Hematopoietic multipotent progenitor cell treated with erythropoietin and hydrocortisone succinate and interleukin-3 and kit ligand, for 4 days (in vitro differentiated cells): ENCODE measurements at places on chromosomes 1 and 21.

DNA sequence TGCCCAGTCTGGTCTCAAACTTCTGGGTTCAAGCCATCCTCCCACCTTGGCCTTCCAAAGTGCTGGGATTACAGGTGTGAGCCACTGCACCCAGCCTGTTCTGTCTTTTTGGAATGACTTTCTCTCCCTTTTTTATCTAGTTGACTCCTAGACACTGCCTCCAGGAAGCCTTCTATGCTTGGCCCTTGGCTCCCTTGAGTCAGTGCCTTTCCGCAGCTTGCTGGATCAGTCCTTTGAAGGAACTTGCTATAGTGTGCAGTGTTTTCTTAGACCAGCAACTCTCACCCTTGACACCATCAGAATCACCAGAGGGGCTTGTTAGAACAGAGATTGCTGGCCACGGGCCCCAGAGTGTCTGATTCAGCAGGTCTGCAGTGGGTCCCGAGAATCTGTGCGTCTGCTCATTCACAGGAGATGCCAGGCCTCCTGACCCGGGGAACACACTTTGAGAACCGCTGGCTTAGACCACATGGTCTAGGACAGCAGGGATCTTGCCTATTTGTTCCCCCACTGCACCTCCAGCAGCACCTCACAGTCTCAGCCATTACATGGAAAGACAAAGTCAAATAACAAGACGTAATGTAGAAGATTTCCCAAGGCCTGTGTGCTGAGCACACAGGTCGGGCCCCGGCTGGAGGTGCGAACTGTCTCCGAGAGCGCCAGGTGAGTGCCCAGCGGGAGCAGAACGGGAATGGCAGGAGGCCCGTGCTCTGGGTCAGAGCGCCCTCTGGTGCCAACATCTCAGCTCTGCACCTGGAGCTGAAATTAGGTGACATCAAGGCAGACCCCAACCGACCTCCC is 27.4 kb upstream of the CTPS1 start:
- peak; percentile 61 for DNase-seq

GRCh38 chr1:10662090-10662688 is 134.3 kb downstream of the CASZ1 start:
- no peak for DNase-seq

GRCh38 chr1:24939675-24940193 is 9.7 kb upstream of the RUNX3 start:
- DNase-seq, result no peak

DNA sequence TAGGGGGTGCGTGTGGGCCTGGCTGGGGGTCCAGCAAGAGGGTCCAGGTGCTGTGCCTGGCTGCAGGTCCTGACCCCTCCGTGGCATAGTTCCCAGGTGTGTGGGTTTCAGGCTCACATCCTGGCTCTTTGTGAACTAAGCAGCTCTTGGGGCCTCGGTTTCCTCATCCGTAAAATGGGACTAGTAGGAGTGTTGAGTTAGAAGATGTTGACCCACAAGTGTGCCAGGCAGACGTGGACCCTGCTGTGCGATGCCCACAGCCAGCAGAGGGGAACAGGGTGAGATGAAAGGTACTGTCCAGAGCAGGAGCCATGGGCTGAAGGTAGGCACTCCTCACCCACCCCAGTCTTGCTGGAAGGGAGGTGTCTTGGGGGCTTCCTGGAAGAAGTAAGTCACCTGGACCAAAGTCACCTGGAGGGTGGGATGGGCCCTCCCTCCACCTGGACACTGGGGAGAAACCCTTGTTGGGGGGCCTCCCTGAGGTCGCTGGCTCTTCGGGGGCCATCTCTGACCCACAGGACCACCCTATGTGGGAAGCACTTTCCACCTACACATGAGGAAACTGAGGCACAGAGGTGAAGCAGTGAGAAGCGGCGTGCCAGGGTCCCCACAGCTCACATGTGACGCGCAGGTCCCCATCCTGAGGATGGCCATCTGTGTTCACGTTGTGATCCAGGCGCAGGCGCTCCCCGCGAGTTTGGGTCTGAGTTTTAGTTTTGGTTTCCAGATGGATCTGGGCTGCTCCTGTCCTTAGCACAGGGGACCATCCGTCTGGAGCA is 1.4 kb downstream of the ARHGEF16 start:
- no peak for DNase-seq
